Forelimb muscle (tissue), 1 donor: ENCODE measurements at places on chromosomes 16 and 17. TPM values are rescaled to one million over a fixed set of nuclear protein-coding genes. Genes with fewer than 3 reads are reported as not detected.

DNA sequence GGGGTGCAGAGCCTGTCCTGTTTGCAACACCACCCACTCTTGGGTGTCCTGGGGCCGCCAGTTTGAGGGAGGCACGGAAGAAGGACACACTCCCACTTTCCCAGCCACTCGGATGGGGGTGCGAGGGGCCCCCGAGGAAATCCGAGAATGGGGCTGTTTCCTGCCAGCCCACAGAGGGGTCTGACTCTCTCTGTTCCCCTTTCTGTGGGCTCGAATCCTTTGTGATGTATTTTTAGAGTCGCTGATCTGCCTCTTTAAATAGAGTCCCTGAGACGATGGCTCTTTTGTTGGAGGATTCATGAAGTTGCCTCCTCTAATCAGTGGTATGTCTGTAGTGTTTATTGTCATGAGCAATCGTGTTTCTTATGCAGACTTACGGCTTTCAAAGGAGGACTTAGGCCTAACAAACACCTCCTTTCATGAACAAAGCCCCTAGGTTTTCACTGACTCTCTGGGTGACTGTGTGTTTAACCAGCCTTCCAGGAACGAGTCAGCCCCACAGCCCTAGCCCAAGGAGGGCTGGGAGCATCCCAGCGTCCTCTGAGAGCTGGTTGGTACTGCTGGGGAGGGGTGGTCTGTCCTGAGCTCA lies 29.1 kb downstream of the CIBAR2 start:
- no peak for DNase-seq

ZPBP2 gene
- polyA plus RNA-seq, result not detected

TPSAB1 gene
- 1.2 TPM for polyA plus RNA-seq

DNA sequence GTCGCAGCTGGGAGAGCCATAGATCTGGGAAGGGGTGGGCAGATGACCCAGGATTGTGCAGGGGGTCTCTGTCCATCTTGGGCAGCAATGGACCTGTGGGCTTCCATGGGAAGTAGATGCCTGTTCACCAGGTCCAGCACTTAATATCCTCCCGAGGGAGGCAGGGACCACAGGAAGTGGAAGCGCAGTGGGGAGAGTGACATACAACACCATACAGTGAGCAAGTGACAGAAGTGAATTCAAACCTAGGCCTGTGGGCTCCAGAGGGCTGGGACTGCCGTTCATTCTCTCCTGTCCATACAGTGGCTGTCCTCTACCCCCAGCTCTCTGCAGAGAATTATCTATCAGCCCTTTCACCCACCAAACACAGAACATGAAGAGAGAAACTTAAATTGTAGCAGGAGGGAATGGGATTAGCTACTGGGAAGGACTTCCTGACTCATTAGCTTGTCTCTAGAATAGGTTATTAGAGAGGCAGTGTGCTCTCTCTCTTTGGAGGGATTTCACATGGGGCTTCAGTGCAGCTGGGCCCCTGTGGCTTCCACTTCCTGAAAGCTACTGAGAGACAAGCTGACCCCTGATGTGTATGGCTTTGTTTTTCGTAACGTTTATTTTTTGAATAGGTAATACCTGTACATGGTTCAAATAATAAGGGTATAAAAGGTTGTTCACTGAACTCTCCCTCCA lies 13.1 kb upstream of the SEZ6 start:
- no peak for DNase-seq

DNA sequence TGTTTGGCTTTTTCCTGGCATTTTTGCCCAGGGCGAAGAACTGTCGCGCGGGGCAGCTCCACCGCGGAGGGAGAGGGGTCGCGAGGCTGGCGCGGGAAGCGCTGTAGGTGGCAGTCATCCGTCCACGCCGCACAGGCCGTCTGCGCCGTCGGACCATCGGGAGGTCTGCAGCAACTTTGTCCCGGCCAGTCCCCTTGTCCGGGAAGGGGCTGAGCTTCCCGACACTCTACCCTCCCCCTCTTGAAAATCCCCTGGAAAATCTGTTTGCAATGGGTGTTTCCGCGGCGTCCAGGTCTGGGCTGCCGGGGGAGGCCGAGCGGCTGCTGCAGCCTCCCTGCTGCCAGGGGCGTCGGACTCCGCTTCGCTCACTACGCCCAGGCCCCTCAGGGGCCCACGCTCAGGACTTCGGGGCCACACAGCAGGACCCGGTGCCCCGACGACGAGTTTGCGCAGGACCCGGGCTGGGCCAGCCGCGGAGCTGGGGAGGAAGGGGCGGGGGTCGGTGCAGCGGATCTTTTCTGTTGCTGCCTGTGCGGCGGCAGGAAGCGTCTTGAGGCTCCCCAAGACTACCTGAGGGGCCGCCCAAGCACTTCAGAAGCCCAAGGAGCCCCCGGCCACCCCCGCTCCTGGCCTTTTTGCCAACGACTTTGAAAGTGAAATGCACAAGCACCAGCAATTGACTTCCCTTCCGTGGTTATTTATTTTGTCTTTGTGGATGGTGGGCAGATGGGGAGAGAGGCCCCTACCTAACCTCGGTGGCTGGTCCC lies 2.3 kb upstream of the CBX4 start:
- no peak for DNase-seq

GRCh38 chr16:49857423-49858181 lies 1.7 kb upstream of the ZNF423 start:
- DNase-seq, result no peak

NAGS gene
- 0.48 TPM for polyA plus RNA-seq

GRCh38 chr16:17359788-17360390 lies 110.9 kb downstream of the XYLT1 start:
- no peak for DNase-seq

DNA sequence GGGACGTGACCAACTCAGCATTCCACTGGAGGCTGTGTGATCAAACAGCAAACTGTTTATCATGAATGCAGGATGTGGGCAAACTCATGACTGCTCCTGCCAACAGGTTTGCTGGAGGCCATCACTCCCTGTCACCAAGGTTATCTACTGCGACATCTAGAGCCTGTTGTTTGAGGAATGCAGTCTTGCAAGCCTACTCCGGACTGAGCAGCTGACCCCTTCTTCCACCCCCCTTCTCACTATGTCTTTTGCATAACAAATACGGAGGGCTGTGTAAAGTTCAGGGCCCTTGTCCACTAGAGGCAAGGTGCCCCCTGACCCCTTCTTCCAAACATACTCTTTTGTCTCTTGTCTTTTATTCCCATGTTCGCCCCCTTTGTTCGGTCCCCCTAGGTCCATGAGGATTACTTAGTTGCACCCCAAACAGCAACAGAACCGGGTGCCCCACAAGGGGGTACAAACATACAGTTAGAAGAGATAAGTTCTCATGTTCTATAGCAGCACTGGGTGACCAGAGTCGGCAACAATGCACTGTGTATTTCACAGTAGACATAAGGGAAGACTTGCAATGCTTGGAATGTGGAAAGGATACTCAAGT lies 28.7 kb downstream of the MEAK7 start:
- DNase-seq, result no peak

- no peak for DNase-seq
These were observed 19.4 kb upstream of the ATP5MC1 start for GRCh38 chr17:48873209-48873608.

GRCh38 chr16:735982-736453 lies 4.8 kb downstream of the CIAO3 start:
- no peak for DNase-seq

DNA sequence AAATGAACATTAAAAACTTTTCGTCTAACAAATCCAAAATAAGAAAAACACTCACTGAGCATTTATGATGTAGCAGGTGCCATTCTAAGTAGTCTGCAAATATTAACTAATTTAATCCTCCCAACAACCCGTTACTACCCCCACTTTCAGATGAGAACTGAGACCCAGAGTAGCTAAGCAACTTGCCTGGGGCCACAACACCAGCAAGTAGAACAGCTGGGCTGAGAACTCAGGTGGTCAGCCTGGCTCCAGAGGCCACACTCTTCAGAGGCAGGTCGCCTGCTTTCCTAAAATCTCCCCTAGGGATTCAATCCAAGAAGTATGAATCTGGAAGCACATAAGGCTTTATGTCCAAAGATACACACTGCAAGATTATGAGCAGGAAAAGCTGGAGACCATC lies 6.2 kb downstream of the MBTPS1 start:
- no peak for DNase-seq

DNA sequence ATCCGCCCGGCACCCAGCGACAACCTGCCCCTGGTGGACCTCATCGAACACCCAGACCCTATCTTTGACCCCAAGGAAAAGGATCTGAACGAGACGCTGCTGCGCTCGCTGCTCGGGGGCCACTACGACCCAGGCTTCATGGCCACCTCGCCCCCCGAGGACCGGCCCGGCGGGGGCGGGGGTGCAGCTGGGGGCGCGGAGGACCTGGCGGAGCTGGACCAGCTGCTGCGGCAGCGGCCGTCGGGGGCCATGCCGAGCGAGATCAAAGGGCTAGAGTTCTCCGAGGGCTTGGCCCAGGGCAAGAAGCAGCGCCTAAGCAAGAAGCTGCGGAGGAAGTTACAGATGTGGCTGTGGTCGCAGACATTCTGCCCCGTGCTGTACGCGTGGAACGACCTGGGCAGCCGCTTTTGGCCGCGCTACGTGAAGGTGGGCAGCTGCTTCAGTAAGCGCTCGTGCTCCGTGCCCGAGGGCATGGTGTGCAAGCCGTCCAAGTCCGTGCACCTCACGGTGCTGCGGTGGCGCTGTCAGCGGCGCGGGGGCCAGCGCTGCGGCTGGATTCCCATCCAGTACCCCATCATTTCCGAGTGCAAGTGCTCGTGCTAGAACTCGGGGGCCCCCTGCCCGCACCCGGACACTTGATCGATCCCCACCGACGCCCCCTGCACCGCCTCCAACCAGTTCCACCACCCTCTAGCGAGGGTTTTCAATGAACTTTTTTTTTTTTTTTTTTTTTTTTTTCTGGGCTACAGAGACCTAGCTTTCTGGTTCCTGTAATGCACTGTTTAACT lies 1.0 kb downstream of the NOG start:
- no peak for DNase-seq

- DNase-seq, result no peak
These were observed 21.8 kb upstream of the GAN start for GRCh38 chr16:81292936-81293335.

DNA sequence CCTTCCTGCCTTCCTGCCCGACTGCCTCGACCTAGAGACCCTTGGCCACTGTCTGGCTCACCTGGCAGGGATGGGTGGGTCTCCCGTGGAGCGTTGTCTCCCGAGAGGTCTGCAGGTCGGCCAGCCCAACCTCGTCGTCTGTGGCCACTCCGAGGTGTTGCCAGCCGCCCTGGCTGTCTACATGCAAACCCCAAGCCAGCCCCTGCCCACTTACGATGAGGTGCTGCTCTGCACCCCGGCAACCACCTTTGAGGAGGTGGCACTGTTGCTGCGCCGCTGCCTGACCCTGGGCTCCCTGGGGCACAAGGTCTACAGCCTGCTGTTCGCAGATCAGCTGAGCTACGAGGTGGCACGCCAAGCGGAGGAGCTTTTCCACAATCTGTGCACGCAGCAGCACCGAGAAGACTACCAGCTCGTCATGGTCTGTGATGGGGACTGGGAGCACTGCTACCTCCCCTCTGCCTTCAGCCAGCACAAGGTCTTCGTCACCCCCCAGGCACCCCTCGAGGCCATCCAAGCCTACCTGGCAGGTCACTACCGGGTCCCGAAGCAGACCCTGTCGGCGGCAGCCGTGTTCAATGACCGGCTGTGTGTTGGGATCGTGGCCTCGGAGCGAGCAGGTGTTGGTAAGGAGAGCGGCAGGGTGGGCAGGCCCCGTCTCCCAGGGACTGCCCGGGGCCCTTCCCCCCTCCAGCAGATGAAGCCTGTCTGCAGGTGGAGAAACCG lies 75.1 kb upstream of the ENDOV start:
- DNase-seq, result no peak
